DMS79 treated with DMSO at 0.1 percent for 48 hours (cell line): ENCODE measurements at places on chromosomes 4 and X.

- DNase-seq, result no peak
Measured at GRCh38 chrX:9724711-9725110, 40.9 kb downstream of the GPR143 start.

DNA sequence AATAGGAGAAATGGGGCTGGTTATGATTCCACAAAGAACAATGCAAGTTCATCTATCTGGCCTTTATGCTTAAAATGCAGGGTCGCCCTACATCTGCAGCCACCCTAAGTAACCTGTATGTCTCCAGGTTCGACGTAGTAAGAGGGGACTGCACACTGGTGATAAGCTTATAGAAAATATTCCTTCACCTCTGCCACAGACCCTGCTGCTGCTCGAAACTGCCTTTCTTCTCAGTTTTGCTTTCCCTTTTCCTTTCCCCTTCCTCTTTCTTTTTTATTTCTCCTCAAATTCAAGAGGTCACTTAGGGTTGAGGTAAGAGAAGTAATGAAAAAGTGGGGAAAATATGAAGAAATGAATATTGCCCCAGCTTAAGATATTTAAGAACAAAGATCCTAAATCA, 123.5 kb downstream of the DCHS2 start:
- no peak for DNase-seq

DNA sequence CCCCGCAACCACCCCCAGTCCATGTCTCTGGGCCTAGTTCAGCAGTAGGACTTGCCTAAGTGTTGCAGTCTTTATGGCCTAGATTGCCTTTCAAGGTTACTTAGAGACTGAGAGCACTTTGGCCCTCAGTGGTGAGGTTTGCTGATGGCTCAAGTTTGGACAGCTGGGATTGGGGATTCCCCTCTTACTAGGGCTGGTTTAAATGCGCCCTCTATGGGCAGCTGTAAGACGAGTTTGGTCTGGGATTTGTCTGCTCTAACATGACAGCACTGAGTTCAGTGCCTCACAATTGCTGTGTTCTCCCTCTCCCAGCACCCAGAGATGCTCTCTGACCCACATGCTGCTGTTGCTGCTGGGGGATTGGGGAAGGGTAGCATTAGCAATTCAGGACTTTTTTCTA, 23.1 kb downstream of the DACH2 start:
- no peak for DNase-seq

GRCh38 chr4:94369046-94369445, 26.4 kb upstream of the HPGDS start:
- DNase-seq, result no peak

- DNase-seq, result no peak
Measured at GRCh38 chrX:39796856-39797255, 300.9 kb downstream of the BCOR start.

DNA sequence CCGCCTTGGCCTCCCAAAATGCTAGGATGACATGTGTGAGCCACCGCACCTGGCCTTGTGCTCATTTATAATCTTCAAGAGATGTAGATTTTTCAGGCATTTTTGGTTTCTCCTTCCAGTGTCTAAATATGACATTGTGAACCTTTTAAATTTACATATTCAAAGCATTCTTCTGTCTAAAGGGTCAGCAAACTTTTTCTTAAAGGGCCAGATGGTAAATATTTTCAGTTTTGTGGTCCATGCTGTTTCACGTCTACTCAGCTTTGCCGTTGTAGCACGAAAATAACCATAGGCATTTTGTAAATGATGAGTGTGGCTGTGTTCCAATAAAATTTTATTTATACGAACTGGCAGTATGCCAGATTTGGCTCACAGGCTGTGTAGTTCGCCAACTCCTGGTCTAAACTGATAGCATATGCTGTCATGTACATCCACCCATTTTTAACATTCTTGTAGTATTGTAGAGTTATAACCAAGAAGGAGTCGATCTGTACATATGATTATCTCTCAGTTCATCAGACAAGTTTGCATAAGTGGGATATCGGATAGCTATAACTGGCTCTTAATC, 12.7 kb upstream of the GCNA start:
- DNase-seq, result no peak

DNA sequence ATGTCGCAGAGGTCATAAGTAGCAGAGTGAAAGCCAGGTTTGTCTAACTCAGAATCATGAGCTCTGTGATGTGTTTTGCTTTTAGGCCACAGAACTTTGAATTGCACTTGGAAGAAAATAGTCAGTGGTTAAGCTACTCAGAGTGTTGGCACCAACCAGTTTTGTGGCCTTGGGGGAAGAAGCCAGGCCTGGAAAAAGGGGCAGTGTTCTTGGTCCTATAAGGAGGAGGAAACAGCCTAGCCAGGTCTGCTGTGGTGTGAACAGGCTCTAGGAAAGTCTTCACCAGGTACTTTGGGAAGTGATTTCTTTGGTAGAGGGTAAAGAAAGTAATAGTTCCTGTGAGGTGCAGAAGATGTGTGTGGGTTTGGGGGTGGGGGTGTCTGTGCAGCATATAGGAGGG, 49.2 kb downstream of the FHIP1A start:
- no peak for DNase-seq

GRCh38 chrX:153445856-153446635, at the start of gene TREX2:
TREX2 (minus strand) TSS chrX:153446056; CDS start chrX:153445430, 626 bp downstream.
- no peak for DNase-seq

DNA sequence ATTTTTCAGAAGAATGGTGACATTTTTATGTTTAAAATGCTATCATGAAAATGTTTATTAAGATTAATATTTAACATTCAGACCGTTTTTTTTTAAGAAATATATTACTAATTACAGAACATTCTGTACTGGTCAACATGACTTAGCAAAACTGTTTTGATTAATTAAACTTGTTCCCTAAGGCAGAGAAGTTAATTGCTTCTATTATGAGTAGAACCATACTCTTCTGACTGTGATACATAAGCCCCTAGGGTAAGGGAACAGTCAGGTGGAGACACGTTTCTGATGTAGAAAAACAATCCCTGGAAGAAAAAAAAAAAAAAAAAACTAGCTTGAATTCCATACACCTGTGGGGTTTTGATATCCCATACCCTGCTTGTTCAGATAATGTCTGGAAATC, 97.4 kb downstream of the GPM6A start:
- no peak for DNase-seq

GRCh38 chrX:140661643-140662042, 47.9 kb upstream of the LINC00632 start:
- no peak for DNase-seq

DNA sequence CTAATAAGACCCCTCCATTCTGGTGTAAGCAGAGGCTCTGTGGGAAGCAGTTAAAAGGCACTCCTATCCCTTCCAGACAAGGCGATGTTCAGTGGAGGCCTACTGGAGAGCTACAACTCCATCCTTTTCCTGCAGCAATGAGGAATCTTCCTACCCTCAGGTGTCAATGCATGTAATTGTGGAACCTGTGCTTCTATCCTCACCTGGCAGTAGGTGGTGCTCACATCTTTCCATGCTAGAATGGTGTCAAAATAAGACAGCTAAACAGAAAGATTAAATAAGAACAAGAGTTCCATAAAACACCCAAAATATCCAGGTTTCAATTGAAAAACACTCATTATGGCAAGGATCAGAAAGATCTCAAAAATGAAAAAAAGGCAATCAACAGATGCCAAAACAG, 224.6 kb downstream of the IL15 start:
- no peak for DNase-seq

DNA sequence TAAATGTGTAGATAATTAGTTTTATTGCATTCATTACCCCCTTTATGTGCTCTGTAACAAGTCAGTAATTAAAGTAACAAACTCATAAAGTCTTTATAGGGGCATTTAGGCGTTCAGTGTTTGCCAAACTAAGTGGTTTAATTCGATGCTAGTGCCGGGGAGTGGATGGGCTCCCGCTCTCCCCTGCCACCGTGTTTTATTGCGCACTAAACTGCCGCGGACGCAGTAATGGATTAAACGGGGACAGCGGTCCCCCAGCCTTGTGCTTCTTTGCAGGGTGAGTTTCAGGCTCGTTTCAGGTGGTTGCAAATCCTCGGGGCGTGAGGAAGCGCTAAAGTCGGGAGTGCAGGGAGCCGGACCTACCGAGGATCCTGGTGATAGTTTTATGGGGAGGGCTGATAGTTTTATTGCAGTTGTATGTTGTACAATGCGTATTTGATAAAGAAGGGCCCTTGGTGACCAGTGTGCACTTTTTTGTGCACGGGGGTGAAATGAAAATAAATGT, 1.6 kb upstream of the PHOX2B start:
- DNase-seq, result peak; percentile 22

GRCh38 chr4:5942947-5943346, 50.1 kb upstream of the CRMP1 start:
- DNase-seq, result no peak

DNA sequence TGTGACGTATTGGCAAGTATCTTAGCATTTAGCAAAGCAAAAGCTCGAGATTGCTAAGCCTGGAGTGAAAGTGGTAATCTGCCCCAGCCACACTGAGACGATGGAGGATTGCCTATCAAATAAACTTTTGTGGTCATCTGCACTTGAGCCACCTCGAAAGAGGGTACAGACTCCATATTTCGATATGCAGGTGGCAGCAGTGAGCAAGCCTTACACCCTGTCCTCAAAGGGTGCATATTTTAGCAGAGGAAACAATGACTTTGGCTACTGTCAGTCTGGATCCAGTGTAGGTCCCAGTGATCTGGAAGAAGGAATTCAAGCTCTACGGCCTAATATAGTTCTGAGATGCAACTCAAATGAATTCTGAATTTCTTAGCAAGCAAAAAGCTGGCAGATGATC, 153.9 kb downstream of the ATG4A start:
- DNase-seq, result no peak

DNA sequence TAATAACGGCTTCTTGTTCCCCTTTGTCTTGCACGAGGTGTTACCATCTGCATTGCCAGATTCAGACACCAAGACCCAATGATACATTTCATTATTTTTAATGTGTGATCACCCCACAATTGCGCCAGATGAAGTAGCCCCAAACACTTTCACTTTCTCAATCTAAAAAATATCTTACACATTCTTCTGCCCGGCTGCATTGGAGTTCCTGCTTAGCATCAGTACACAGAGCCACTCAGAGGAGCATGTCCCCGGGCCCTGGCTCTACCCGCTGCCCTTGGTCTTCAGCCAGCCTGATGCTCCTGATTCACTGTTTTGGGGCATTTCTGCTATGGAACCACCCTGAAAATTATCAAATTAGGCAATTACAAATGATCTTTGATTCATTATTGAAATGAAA, 66.0 kb upstream of the TENM3 start:
- no peak for DNase-seq

GRCh38 chrX:39814391-39814790, 283.4 kb downstream of the BCOR start:
- no peak for DNase-seq

DNA sequence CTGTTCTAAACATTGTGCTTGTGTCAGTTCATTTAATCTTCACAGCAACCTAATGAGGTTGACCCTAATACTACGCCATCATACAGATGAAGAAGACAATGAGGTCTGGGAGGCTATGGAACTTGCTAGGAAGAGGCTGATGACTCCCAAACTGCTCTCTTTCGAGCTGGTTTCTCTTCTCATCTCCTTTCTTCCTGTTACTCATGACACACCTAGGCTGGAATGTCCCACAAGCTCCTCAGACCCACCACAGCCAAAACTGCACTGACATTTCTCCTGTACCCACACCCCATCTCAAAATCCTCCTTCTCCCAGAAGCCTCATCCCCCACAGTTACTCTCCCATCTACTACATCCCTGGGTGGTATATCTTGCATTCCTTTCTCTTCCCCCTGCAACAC, 27.4 kb upstream of the PJA1 start:
- no peak for DNase-seq

- no peak for DNase-seq
Measured at GRCh38 chr4:13704035-13704434, 76.5 kb upstream of the BOD1L1 start.

GRCh38 chr4:39279416-39279815, 86.7 kb downstream of the RFC1 start:
- DNase-seq, result no peak

DNA sequence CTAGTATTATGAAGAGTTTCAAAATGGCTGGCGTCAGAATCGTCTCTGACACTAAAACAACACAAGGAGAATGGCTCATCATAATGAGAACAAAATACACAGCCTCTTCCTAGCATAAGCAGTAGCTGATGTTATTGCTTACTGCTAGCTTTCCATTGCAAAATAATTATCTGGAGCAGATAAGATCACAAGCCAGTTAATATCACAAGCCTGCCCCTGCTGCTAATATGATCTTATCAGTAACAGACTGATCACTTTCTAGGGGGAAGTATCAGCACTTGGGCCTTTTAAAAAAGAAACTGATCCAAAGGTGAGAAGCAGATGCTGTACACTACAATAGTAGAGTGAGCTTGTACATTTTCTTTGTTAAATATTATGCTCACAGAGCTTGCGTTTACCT, 554.8 kb upstream of the PABPC4L start:
- DNase-seq, result no peak

DNA sequence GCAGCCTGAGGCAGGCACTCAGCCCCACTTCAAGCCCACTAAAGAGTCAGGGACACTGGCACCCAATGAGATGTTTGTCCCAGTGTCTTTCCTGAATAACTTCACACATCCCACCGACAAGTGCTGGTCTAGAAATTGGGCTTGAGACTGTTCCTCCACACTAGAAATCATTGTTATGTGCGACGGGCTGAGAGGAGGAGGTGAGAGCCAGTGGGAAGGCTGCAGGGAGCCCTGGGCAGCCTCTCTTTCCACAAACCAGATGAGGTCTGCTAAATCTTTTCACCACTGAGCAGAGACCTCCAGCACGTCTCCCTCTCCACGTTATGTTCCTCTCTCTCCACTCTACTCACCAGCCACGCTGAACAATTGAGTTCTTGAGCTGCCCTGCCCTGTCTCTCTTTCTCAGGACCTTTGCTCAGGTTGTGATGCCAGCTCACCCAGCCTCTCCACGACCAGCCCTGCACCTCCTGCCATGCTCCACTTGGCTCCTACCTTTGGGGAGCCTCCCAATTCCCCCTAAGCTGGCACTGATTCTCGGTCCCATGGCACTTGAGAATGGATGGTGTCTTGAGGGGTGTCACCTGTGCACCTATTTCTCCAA, 8.4 kb downstream of the SCD5 start:
- peak; percentile 17 for DNase-seq

DNA sequence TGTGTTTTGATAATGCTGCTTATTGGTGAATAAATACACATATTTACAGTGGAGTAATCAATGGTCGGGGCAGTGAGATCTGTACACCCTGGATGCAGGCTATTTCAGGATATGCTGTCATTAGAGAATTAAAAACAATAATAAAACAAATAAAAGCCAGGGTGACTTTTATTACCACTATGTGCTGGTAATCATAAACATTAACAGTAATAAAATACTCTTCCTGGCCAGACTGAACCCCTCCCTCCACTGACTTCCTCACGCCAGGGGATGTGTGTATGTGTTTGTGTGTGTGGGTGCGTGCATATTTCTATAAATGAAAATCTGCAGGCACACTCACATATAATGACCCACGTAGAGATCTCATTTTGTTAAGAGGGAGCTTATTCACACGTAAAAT, 98.0 kb upstream of the MAP9 start:
- no peak for DNase-seq

DNA sequence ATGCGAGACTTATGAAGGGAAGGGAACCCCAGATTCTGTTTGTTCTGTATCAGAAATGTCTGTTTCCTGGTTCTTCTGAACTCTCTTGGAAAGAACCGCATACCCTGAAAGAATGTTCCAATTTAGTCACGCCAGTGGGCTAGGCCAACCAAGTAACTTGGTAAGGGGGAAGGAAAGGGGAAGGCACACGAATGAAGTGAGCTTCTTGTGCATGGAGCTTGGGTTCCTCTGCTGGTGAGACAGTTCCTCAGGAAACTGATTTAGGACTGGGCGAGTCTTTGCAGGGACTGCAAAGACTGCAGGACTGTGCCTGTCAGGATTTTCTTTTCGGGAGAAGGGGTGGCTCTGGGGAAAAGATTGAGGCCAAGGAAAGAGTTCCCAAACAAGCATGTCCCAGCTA, 35.6 kb downstream of the FRMPD3 start:
- no peak for DNase-seq
